PC-9 (cell line): ENCODE measurements at places on chromosomes 2 and 18.

- no peak for DNase-seq
Observed at GRCh38 chr18:13810950-13811485, 12.9 kb upstream of the MC5R start.

GRCh38 chr2:68946117-68946516, 6.6 kb downstream of the GKN2 start:
- DNase-seq, result no peak

GRCh38 chr2:30400151-30400954, 46.7 kb upstream of the LCLAT1 start:
- DNase-seq, result no peak

- DNase-seq, result no peak
Observed at GRCh38 chr2:215579809-215580208, 143.9 kb upstream of the FN1 start.

GRCh38 chr18:8620845-8621244, 11.6 kb downstream of the RAB12 start:
- DNase-seq, result no peak
